ENCODE measurements at places on chromosomes 1 and 21.

DNA sequence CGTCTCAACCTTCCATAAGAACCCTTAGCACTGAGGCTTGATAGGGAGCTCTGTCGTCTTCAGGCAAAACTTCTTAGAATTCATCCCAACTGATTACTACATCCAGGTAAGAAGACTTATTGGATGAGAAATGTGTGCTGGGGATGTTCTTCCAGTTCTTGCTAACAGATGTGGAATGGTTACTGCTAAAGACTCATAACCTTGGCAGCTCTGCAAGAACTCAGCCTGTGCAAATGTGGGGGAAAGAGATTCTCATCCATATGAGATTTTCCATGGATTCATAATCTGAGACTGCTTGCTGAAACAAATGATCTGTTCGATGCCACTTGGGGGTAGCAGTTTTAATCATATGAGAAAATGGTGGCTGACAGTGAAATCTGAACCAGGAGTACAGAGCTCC is 48.2 kb downstream of the NTPCR start:
- DNase-seq: no peak

DNA sequence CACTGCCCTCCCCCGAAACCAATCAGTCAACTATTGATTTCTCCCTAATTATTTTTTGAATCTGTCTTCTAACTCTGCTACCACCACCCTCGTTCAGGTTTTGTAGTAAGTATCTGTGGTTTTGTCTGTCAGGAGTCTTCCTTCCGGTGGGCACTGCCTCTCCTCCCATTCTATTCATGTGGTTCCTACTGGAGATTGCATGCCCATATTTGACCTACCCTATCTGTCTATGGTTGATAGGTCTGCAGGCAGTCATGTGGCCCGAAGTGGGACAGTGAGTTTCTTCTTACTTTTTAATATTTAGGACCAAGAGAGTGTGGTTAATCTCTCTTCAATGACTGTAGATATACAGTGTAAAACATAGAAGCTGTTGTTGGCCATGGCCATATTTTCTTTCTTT is 17.8 kb upstream of the MAST2 start:
- DNase-seq: no peak

GRCh38 chr1:82920418-82921248 is 1078.3 kb downstream of the TTLL7 start:
- DNase-seq: no peak

DNA sequence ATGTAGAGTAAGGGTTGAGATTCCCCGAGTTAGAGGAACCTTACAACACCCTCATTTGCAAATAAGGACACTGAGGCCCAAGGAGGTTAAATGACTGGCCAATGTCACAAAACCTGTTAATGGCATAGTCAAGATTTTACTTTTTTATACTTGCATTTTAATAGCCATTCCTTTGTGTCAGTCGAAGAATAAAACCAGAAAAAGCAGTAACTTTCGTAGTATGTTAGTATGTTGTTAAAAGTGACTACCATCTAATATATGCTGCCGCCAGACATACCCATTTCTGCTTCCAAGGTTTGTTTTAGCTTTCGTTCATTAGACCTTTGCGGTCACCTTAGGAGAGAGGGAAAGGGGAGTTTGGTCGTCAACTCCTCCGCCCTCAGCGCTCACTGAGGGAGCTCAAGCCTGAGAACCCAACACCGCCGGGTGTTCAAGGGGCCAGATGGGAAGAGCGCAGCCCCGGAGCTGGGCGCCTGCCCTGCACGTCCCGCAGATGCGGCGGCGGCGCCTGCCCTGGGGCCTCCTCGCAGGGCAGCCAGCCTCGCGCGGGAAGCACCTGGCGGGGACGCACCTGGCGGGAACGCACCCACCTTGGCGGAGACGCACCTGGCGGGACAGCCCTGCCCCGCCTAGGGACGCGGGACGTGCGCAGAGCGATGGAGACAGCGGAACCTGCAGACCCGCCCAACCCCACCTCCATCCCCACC is 466 bp downstream of the VPS26C start:
- DNase-seq: no peak

GRCh38 chr1:111653709-111654108 is 34.1 kb downstream of the RAP1A start:
- no peak for DNase-seq
